ENCODE measurements at places on chromosomes 4 and X.

DNA sequence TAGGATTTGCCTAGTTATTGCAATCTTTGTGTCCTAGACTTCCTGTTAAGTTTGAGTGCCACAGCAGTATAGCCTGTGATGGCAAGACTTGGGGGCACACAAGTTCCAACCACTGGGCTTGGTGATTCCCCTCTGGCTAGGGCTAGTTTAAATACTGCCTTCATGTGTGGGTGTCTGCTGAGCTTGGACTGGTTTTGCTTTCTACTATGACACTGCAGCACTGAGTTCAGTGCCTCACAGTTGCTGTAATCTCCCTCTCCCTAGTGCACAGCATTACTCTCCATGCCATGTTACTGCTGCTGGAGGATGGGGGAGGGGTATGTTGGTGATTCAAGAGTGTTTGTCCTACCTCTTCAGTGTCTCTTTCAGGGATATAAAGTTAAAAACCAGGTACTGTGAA lies 379.6 kb downstream of the IL15 start:
- DNase-seq, result no peak

GRCh38 chr4:151691639-151692442 lies 69.0 kb downstream of the GATB start:
- DNase-seq, result no peak

GRCh38 chr4:168639914-168640313 lies 143.1 kb downstream of the PALLD start:
- DNase-seq, result no peak

DNA sequence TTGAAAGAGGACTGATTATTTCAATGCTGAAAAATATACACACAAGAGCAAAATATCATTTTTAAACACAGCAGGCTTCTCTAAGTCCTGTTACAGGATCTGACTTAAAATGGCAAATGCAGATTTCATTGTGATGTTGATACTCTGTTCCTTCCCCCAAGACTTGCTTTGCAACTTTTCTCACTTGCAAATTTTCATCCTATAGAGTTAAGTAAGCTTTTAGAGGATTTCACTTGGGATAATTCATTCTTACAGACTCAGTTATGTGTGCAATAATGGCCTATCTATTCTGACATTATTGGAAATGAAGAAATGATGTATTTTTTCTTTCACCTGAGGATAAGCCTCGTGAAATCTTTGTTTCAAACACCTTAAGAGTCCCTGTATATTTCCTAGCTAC lies 2403.2 kb downstream of the ARAP2 start:
- no peak for DNase-seq

GRCh38 chrX:110338935-110339334 lies 19.7 kb upstream of the RTL9 start:
- DNase-seq, result no peak

DNA sequence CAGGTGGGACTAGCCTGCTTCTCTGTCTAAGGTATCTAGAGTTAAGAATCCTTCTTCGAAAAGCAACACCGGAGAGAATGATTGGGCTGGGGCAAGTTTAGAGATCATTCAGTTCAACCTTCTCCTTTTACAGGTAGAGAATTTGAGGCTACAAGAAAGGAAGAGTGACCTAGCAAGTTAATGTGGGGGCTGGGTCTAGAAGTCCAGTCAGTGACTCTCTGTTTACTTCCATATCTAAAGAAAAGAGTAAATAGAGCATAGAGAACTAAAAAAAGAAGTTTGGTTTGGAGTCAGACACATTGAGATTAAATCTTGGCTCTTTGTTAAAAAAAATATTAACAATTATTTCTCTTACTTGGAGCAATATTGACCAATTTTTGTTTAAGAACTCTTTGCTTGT lies 64.1 kb upstream of the NPNT start:
- DNase-seq, result no peak

DNA sequence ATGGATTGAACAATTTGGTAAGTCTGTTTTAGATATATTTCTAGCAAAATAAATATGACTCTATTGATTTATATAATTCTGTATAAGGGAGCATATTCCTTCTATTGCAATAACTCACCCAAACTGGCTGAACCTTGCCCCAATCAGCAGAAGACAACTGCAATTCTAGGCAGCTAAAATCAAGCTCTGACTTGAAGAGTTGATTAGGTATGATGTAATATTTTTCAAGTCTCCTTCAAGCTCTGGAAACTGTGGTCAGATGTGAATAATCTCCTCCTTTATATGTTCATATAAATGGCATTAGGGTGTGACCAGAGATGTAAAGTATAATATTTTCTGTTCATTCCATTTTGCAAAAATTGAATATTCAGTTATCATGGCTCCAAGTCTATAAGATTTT lies 8.2 kb downstream of the RASSF6 start:
- DNase-seq, result no peak

DNA sequence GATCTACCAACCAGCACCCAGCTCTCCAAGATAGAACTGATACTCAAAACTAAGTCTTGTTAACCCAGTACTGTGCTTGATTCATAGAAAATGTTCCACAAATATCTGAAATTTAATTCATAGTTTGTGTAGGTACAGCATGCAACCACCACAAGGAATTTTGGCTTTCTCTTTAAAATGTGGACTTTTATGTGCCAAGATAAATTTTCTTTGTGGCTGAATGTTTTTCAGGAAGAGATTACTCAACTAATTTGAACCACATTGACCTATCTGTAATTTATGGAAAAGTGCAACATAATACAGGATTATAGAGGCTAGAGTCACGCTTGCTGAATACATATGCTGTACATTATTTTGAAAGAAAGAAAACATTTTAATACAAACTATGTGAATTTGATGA lies 730.8 kb downstream of the IL1RAPL1 start:
- DNase-seq, result no peak

DNA sequence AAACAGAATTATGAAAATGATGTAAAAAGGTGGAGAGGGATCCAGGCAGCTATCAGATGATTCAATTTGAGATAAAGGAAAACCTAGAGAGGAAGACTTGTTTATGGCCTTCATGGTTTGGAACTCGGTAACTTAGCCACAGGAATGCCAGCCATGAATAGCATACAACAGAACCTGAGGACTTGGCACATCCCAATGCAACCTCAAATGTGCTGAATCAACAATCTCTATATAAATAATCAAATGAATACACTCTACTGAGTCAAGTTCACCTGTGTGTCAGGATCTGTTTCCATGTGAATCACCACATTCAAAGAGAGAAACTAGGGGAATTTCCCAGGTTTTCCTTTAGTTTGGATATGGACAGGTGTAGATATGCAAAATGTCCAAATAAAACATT lies 86.9 kb downstream of the MBNL3 start:
- no peak for DNase-seq

DNA sequence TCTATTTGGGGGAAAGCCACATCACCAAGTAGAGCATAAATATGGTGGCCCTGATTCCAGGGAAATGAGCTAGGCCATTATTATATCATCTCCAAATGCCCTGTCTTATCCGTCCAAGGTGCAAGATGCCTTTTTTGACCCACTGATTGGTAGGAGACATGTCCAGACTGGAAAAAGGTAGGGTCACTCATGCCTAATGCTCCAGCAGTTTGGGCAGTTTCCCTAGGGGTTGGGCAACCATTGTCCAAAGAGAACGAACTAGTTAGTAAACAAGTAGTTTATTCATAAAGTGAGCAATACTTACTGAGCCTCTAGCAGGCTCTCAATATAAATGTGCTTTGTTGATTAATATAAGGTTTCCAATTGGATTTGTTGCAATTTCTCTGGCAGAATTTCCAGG lies 6.2 kb downstream of the FHDC1 start:
- DNase-seq, result no peak

GRCh38 chrX:85622635-85623034 lies 243.2 kb upstream of the POF1B start:
- no peak for DNase-seq

DNA sequence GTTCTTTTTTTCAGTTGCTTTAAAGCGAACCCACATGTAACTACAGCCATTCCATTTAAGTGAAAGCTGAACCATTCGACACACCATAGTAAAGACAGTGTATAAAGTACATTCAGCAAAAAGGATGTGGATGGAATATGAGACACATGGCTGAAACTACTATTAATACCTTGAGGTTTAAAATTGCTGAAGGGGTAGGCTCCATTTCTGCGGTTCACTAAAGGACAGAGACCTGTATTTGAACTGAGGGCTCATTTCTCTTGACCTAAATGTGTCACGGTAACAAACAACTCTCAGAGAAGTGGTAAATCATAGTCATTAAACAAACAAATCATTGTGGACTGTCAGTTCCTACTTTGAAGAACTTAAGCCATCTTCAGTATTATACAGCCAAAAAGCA lies 1085.6 kb upstream of the TENM3 start:
- no peak for DNase-seq

- DNase-seq, result no peak
Observed at GRCh38 chr4:150395872-150396271, 186.1 kb upstream of the MAB21L2 start.

DNA sequence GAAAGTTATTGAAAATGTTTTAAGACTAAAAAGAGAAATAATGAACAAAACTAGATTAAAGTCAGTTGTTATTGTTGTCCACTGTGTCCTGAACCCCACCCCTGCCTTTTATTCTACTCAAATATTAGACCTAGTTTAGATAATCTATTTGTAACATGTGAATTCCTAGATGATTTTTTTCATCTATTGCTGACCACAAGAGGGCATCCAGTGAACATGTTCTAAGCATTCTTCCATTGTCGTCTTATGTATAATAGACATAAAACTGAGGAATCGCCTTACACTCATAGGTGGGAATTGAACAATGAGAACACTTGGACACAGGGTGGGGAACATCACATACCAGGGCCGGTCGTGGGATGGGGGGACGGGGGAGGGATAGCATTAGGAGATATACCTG lies 36.4 kb upstream of the HPRT1 start:
- DNase-seq, result peak; percentile 5

DNA sequence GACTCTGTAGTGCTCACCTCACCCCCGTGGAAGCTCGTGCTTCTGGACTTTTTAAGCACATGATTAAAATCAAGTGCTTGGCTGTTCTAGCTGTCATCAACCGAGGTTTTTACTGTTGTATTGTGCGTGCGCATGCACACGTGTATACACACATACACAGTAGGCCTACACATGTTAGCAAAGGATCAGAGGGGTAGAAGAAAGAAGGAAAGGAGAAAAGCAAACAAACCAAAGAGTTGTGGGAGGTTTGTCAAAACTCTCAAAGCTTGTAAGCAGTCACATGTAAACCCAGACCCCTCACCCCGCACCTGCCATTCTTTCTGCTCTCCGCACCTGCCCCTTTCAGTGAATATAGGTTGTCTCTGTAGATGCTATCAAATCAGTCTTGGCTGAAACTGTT lies 311.8 kb downstream of the HS3ST1 start:
- DNase-seq, result no peak

DNA sequence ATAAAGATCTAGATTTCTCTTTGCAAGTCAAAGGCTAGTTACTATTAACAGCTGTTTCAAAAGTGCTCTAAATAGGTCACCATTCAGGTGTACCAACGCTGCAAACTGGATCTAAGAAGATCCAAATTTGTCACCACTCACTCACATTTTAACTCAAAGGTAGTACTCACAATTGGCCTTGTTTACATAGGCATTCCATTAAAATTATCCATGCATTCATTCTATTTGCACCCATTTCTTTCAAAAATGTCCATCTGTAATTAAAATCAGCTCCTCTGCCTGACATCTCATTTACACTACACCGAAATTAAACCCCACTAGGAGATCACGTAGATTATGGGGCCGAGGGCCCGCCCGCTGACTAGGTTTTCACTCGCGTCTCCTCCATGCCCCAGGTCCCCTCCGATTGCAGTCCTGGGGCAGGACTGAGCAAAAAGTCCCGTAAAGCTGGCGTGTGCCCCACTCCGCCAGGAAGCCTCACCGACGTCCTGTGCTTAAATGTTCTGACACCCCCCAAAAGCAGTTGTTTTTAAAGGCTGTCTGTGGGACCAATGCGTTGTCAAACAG lies 1.3 kb upstream of the ING2 start:
- no peak for DNase-seq

- DNase-seq, result peak; percentile 85
Observed at GRCh38 chr4:182881914-182882313, 35.3 kb downstream of the DCTD start.

- DNase-seq, result no peak
Observed at GRCh38 chrX:47576021-47576898, 6.0 kb upstream of the TIMP1 start.

GRCh38 chrX:102950908-102951866 lies 14.1 kb downstream of the RAB40AL start:
- peak; percentile 64 for DNase-seq

GRCh38 chr4:185600801-185601434 lies 65.6 kb upstream of the PDLIM3 start:
- no peak for DNase-seq

GRCh38 chrX:120304256-120304655 lies 7.0 kb downstream of the TMEM255A start:
- no peak for DNase-seq

DNA sequence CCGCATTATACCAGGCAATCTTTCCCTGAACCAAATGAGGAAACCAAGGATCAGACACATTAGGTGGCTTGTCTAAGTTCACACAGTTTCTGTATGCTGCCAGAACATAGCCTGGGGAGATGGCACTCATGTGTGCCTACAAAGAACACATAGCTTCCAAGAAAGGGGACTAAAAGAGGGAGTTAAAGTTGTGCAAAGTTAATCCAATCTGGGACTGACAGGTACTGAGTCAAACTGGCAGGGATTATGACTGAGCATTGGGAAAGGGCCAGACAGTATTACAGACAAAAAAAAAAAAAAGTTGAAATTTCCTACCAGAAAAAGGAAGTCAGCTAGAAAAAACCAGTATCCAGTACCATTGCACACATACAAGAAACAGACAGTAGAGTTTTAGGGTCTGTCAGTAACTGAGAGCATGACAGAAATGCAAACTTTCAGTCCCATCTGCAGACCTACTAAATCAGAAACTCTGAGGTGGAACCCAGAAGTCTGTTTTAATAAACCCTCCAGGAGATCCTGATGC lies 37.2 kb downstream of the ADAMTS3 start:
- DNase-seq, result no peak

- no peak for DNase-seq
Observed at GRCh38 chrX:15560924-15561323, 39.8 kb downstream of the ACE2 start.

GRCh38 chr4:106650701-106651100 lies 282.1 kb upstream of the GIMD1 start:
- no peak for DNase-seq

DNA sequence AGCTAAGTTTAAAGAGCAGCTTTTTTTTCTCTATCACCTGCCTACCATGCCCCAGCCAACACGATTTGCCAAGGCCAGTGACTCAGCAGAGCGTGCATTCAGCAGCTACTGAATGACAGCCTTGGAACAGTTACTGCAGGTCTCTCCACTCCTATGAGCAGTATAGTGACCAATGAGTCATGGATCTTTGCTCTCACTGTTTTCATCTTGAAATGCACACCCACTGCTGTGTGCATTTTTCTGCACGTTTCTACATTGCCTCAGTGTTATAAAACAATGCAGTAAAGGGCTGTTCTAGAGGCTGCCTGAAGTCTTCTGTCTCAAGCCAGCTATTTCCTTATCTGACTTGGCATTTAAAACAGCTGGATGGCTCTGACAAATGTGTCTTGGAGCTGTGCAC lies 66.0 kb upstream of the C4orf54 start:
- DNase-seq, result no peak

Measured in SK-N-SH (cell line).